SK-N-MC (cell line): ENCODE measurements at places on chromosomes 2 and 18.

DNA sequence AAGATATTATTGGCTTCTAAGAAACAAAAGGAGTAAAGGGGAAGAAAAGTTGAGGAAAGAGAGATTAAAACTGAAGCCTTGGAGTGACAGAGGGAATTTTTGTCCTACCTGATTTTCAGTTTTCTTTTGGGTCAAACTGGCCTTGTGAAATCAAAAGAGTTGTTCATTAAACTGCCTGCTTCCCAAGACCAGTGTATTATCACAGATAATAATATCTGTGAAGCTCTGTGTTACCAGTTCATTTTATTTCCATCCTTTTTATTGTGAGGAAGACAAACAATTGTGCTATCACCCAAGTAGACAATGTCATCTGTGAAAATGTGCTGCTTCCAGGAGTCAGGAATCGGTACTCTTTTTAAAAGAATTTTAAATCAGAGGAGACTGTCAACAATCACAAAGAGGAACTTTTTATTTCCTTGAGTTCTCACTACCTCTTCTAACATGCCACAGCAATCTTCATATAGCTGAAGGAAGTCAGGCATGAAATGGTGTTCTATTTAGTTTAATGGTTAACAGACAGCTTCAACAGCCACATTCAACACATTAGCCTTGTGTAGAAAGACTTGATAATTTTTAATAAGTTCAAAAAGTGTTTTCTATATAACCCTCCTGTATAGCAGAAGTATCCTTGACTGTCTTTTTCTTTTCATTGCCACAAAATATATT is 554.8 kb downstream of the PIK3C3 start:
- no peak for DNase-seq

- DNase-seq: no peak
These were observed 27.0 kb upstream of the CCDC93 start for GRCh38 chr2:118040891-118041290.

GRCh38 chr2:26487192-26487591 is 9.3 kb upstream of the OTOF start:
- DNase-seq: no peak

- peak; percentile 45 for DNase-seq
These were observed 169.2 kb downstream of the CDH20 start for GRCh38 chr18:61502472-61502871.

GRCh38 chr2:207308519-207309224 is 142.9 kb upstream of the KLF7 start:
- DNase-seq: no peak

DNA sequence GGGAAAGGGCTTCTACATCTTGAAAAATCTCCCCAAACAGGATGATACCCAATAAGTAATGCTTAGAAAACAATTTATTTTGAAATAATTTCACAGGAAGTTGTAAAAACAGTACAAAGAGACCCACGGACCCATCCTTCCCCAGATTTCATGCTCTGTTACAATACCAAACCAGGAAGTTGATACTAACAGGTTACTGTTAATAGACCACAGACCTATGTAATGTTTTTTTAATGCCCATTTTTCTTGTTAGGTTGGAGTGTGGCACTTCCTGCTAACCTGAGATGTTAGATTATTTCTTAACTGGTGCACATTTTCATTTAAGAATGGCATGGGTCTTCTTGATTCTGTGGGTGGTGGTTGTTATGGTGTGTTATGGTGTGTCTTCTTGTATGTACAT is 21.4 kb upstream of the MGAT5 start:
- no peak for DNase-seq

GRCh38 chr2:30204281-30204680 is 27.1 kb upstream of the LBH start:
- no peak for DNase-seq

GRCh38 chr2:203177361-203177760 is 61.5 kb upstream of the CYP20A1 start:
- DNase-seq: no peak

DNA sequence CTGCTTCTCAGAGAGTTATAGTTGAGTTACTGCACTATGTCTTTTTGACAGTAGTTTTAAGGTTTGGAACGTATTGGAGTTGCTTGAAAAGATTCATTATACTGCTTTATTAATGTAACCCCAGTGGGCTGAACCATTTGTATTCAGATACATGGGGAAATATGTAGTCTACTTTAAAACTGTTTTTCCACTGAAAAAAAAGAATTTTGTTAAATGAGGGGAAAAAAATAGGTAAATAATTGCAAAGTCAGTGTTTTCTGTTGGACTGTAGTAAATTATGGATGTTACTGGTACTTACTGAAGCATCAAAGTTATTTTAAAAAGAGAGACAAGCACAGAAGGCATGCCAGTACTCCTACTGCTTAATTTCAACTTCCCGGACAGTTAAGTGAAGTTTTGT is 36.4 kb downstream of the ZC3H15 start:
- no peak for DNase-seq

- DNase-seq: no peak
These were observed 78.5 kb downstream of the MDH1 start for GRCh38 chr2:63667132-63667700.

- DNase-seq: no peak
These were observed 814.0 kb upstream of the ID2 start for GRCh38 chr2:7867867-7868266.

DNA sequence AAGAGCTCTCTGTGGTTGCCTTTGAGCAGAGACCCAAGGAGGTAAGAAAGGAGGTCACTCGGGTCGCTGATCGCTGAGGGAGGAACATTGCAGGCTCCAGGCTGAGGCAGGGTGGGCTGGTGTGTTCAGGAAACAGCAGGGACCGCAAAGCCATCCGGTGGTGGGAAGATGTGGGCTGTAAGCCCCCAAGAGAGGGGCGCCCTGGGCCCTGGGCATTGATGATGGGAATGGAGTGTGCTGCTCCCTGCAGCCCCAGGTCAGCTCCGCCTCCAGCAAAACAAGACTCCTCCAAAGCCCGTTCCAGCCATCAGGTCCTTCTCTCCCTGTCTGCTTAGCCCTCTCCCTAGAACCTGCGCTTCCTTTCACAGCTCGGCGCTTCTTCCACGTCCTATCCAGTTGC is 229.7 kb downstream of the KLHL29 start:
- no peak for DNase-seq

DNA sequence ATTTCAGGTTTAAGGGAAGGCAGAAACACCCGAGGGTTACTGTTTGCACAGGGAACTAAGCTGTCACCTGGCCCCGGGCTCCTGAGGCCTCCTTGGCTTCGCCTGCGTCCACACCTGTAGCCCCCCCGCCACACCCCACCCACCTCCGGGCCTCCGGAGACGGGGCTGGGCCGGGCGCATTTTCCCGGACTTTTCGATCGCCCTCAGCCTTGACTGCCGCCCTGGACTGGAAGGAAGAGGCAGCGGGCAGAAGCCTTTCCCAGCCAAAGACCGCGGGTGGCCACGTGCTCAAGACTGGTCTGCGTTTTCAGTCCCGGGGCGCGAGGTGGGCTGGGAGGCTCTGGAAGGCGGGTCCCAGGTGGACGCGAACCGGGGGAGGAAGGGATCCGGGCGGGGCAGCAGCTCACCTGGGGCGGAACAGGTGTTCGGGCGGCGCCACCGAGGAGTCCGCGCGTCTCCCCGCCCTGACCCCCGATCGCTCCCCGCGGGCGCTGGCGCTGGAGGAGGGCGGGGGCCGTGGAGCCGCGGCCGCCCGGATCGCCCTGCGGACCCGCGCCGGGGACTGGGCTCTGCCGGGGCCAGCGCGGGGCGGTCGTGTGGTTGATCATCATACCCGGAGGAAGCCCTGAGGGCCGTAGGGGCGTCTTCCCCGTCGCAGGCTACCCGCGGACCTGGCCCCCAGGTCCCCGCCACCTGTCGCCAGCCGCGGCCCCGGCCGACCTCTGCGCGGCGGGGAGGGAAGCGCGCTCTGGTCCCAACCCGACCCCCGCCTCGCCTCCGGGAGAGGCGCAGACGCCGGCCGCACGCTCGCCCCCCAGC is 3.2 kb downstream of the ID2 start:
- DNase-seq: no peak

DNA sequence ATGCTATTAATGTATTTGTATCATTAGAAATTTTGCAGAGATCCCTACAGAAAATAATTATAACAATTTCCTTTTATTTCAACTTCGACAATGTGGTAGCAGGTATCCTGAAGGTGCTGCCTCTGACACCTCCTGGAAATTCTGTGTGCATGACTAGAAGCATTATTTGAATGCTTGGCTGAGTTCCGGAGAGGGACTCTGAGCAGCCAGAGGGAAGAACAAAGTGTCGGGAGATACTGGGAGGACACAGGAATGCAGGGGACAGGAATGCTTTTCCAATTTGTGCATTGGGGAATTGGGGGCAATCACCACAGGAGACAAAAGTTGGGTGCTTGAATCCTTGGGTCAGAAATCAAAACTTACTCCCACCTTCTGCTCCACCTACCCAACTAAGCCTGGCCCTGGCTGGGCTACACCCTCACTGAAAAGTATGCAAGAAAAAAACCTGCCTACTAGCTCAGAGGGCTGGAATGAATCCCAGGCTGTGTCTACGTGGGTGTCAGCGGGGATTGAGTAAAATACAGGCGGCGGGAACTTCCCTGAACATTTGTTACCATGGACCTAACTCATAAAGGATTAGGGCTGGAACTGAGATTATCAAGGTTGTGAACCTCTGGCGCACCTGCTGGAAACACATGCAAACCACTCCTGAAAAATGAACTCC is 299.3 kb downstream of the SOX11 start:
- DNase-seq: no peak

DNA sequence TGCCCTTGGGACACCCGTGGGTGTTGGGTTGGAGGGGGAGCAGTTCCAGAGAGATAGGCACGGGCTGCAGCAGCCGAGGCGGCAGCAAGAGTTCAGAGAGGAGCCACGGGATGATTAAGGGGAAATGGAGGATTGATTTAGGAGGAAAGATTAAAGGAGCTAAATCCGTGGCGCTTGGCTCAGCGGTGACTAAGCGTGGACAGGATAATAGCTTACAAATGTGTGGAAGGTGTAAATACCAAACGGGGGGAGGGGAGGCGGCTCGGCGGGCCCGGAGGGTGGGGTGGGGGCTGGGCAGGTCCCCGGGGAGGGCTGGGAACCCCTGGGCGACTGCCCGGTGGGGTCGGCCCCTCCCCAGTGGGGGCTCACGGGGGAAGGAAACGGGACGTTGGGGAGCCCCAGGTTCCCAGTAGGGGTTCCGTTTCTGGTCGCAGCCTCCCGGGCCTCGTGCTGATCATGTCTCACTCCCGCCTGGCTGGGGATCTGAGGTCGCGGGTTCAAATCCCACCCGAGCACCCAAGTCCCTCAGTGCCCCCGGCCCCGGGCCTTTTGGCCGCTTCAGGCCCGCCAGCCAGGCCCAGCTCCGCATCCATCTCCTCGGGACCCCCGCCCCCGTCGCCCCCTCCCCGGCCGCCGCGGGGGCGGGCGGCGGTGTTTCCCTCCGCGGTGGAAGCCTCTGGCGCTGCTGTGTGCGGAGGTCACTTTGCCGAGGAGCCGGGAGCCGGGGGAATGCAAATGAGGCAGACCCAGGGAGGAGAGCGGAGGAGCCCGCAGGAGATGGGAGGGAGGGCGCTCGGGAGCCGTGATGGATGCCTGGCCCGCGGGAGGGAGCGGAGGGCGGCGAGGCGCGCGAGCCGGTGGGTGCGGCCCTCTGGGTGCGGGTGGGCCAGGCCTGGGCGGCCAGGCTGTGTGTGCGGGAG is 8.1 kb downstream of the ASIC4 start:
- DNase-seq: no peak
